ENCODE measurements at places on chromosomes 12 and 14.

- DNase-seq, result peak; percentile 17
Measured at GRCh38 chr12:724194-724855, 28.1 kb upstream of the WNK1 start.

DNA sequence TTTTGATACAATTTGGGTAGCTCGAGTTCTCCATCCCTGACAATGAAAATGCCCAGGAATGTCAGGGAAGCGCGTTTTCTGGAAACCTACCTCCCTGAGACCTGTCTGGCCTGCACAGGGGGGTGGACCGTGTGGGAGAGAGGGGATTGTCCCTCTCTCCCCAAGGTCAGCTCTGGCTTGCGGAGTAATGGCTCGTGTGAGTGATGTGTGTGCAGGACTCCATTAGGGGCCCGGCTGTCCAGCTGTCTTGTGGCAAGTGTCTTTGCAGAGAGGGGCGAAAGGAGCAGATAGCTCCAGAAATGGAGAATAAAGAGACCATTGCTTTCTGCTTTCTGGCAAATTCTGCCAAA, 215.3 kb downstream of the CHST11 start:
- no peak for DNase-seq

- no peak for DNase-seq
Measured at GRCh38 chr12:99745121-99745520, 97.6 kb downstream of the GARIN6 start.

DNA sequence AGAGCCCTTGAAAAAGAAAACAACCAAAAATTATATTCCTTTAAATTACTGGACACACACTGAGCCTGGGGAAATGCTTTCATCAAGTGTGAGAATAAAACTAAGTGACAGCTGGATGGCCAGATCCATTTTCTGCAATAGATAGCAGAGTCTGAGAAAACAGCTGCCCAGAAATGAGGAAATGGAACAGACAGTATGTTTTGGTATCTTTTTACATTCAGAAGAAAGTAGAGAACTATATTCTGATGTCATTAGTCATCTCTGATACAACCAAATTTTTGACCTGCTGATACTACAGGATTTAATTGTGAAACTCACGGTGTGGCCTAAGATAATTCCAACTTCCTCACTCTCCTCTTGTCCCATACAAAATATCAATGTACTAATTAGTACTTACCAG, 78.2 kb downstream of the HMGA2 start:
- DNase-seq, result no peak

DNA sequence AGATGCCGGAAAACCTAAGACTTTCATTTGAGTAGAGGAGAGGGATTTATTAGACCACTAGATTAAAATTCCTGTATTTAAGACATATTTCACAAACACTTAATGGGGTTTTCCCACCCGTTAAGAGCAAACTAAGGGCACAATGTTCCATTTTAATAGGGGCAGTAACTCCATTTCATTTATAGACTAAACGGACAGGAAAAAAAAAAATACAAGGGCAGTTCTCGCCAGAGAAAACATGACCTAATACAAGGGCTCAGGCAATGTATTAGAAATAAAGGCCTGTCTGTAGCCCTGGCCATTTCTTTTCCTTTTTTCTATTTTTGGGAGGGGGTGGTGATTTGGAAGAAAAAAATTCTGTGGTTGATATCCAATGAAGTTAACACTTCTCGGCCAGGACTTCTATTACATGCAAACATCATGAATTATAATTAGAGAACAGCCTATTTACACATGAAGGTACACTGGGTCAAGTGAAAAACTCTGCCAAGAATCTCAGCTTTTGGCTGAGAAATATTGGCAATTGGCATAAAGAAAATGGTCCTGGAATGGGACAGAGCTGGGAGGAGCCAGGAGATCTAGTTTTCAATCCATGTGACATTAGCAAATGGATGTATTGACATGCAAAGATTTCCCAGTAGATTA, 641.1 kb upstream of the TBX3 start:
- peak; percentile 35 for DNase-seq

DNA sequence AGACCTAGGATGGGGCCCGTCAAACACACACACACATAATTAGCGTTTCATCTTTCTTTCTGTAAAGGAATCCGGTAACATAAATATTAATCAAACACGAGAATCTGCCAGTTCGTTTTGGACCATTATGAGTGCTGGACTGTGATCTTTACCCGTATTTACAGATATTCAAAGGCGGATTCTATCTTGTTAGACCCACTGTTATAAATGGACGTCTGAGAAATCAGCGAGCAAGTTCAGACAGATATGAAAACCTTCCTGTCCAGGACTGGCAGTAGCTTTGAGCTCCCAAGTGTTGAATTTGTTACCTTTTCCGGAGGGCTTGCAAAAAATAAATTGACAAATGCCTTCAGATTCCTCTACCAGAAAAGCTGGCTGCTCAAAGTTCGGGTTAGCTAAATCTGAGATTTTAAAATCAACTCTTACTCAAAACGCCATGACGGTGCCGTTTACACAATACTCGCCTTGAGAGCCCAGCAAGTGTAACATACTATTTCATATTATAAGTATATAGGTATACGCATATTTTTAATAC, 27.6 kb downstream of the BCL11B start:
- no peak for DNase-seq

GRCh38 chr14:68616221-68616902, 176.5 kb downstream of the ZFP36L1 start:
- no peak for DNase-seq

- no peak for DNase-seq
Measured at GRCh38 chr12:68159681-68160304, at the start of gene IFNG. TSS of gene IFNG (minus strand) at chr12:68159740. CDS start at chr12:68159615, 125 bp downstream.

DNA sequence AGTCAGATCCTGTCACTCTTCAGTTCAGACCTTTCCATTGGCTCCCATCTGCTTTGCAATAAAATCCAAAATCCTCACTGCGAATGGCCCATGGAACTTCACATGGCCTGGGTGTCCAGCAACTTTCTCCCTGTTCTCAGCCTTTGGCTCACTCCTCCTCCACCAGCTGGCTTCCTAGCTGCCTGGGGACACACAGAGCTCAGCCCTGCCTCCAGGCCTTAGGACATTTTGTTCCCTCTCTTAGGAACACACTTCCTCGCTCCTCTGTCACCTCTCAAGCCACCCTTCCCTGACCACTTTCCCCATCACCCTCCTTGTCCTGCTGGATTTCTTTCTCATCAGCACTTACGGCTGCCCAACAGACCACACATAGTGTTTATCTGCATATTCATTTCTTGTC, 419.6 kb downstream of the MED13L start:
- no peak for DNase-seq

DNA sequence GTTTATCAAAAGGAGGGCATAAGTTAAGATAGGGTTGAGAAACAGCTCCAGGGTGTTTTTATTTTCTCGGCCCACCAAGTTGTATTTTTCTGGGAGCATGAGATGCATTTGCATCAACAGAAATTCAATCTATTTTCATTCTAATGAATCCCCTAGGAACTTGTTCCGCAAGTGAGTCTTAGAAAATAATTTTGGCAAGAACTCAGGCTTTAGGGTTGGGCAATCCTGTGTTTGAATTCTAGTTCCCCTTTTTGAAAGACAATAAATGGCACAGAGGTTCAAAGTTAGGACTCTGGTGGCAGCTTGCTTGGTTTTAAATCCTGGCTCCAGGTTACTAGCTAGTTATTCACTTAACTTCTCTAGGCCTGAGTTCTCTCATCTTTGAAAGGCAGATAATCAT, 23.7 kb downstream of the SLC5A8 start:
- no peak for DNase-seq

- DNase-seq, result peak; percentile 41
Measured at GRCh38 chr14:49972131-49972671, 79.3 kb downstream of the ARF6 start.

- peak; percentile 61 for DNase-seq
Measured at GRCh38 chr14:56686416-56686815, 106.8 kb downstream of the TMEM260 start.

- no peak for DNase-seq
Measured at GRCh38 chr12:123531091-123531490, 2.4 kb downstream of the RILPL1 start.

DNA sequence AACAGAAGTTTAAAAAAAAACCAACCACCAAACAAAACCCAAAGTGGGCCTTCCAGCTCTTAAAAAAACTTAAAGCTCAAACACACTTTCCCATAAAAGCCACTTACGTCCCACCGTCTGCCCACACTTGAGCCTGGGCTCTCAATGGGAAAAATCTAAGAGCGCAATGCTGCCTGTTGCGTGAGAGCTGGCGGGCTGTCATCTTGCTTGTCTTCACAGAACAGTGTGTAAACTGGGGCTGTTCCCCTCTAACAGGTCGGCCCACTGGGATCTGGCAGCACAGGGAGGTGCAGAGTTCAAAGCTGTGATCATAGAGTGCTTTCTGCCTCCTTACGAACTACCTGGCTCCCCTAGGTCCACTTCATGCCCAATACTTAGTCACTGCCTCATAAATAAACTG, 80.0 kb downstream of the DICER1 start:
- no peak for DNase-seq

GRCh38 chr14:99687284-99688209, 3.4 kb downstream of the CYP46A1 start:
- no peak for DNase-seq

DNA sequence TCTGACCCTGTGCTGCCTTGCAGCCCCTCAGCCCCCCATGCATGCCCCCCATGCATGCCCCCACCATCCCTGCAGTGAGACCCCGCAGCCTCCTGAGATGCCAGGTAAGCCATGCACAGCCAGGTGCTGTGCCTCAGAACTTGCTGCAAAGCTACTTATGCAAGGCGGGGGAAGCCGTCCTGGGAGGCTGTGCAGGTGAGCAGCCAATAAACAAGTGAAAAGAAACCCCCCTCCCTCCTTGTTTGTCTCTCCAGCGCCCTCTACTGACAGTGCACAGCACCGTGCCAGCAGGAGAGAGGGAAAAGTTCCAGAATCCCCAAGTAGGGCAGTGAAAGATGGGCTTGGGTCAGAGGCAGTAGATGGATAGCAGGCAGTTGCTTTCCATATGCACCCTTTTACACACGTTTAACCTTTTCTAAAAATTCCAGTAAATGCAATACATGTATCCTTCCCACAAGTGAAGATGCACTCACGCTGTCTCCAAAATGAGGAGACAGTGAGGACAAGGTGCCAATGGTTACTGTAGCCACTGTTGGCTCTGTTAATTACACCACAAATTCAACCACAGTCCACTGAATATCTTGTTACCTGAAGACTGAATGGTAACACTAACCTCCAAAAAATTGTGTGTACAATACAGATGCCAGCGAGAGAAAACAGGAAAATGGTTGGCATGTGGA, 18.0 kb downstream of the TNFAIP2 start:
- DNase-seq, result peak; percentile 38

DNA sequence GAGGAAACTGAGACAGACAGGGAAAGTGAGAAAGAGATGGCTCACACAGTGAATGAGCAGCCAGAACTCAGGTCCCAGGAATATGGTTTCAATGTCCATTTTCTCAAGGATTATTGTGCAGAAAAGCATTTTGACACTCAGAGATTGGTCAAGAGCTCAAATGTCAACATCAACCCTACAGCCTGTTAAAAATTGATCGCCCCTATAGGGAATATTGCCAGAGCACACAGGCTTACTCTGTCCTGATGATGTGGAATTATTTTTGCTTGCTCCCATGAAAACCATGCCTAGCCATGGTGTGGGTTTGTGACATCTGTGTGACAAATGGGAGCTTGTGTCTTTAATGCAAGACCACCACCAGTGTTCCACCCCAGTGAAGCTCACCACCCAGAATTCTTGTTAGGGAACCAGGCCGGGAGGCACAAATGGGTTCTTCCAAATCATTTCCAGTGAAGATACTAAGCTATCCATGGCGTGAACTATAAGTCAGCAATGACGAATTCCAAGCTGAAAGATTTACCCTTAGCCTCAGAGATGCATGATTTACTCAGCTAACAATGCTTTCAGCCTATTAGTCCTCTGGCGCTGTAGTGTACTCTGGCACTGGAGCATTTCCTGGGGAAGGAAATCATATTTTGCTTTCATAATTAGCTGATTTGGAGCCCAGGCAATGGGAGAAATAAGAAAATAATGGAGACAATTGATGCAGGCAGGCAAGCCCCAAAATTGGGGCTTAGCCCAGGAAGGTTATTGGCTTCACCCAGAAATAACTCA, 1188.2 kb upstream of the TMEM132C start:
- no peak for DNase-seq

DNA sequence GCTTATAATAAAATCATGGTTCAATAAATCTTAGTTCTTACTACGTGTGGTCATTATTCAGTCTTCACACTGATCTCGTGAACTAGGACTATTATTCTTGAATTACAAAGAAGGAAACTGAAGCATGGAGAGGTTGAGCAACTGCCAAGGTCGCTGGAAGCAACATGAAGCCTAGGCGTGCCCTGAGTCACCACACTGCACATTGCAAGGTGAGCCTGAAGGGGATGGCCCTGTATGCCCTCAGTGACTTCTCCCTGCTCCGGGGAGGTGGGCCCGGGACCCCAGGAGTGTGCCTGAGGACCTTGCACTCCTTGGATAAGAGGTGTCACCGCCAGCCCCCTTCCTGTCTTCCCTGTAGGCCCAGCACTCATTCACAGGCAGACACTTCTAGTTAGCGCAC, 161.6 kb downstream of the CACNA1C start:
- DNase-seq, result no peak

DNA sequence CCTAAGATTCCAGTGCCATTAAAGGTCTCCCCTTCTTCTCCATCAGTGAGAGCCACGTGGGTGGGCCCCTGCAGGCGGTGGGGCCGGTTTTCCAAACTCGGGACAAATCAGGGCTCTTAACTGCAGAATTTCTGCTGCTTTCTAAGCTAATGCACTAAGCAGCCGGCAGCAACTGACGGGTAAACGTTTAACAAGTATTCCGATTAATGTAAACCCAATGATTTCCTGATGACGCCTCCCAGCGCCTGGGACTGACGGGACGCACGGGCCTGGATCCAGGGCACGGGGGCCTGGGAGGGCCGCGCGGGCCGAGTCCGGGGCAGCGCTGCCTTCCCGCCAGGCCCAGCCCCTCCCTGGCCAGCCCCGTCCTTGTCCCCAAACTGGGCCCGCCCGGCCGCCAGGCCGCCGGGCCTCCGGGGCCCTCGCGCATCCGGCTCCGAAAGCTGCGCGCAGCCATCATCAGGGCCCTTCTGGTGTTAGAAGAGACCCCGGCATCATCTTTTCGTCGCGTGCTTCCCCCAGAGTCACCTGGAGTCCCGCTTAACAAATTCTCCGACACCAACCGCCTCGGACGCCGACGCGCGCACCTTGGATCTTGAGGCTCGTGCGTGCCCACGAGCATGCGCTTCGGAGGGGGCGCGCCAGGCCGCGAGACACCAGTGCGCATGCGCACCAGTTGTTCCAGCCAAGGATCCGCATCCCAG, at the start of gene MLH3:
MLH3 (minus strand) TSS at position 616 of the 704 bp plus-strand sequence. CDS start 1,812 bp downstream, outside the sequence.
- DNase-seq, result peak; percentile 92
